ENCODE measurements at places on chromosomes 4 and X.

GRCh38 chrX:108309144-108309543 is 129.1 kb downstream of the COL4A6 start:
- no peak for DNase-seq

GRCh38 chr4:83917572-83917971 is 381.7 kb downstream of the GPAT3 start:
- no peak for DNase-seq

DNA sequence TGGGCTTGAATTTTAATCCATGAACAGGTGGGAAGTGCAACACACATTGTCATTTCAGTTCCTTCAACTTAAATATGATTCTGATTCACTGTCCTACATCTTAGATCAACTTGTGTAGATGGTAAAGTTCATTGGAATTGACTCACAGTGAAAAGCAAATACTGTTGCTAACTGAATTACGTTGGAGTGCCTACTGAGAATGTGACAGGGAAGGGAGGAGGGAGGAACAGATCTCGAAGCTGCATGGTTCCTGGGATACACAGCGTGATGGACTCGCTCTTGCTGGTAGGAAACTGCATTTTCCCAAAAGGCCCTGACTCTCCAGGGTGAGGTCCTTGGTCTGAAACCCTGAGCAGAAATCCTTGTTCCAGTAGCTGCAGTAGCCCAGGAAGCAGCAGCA is 284.2 kb downstream of the USP46 start:
- DNase-seq: no peak

- DNase-seq: no peak
Observed at GRCh38 chrX:9845578-9845952, 59.3 kb downstream of the SHROOM2 start.

- DNase-seq: no peak
Observed at GRCh38 chr4:82753725-82754410, 44.7 kb downstream of the SCD5 start.

DNA sequence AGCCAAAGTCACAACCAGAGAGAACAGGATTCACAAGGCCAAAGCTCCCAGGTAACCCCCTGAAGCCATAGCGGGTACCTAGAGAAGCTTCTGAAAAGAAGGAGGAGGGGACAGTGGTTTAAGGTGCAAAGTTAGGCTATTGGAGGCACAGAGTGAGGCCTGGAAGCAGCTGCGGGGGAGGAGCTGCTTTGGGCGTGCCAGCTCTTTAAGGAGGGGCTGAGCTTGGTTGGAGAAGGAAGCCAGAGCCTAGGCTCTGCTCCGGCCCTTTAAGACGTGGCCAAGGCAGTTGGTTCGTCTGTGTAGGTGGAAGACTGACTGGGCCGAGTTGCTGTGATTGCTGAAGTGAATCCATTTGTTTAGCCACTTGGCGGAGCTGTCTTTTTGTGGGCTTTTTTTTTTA is 1.5 kb downstream of the KLF8 start:
- no peak for DNase-seq

DNA sequence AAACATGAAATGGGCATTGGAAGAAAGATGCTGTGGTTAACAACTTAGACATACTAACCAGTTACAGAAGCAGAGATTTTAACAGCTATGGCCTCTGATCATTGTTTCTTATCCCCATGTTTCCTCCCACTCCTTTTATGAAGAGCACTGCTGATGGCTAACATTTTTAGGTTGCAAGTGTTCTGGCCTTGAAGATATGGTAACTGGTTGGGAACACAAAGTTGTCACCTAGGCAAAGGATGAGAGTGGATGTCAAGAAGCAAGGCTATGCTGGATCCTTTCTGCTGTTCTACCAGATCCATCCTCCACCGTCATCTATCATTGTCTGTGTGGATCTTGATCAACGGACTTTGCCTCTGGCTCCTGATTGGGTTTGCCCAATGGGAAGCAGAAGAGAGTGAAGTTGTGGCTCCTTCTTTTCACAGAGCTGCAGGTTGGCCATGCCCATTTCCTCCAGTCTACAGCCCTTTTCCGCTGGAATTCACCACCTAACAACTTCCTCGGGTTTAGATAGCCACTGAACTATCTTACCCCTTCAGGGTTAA is 48.9 kb upstream of the SPP1 start:
- no peak for DNase-seq

GRCh38 chr4:85777908-85778631 is 303.1 kb downstream of the ARHGAP24 start:
- no peak for DNase-seq

GRCh38 chr4:160143574-160143973 is 1040.7 kb downstream of the RAPGEF2 start:
- no peak for DNase-seq

DNA sequence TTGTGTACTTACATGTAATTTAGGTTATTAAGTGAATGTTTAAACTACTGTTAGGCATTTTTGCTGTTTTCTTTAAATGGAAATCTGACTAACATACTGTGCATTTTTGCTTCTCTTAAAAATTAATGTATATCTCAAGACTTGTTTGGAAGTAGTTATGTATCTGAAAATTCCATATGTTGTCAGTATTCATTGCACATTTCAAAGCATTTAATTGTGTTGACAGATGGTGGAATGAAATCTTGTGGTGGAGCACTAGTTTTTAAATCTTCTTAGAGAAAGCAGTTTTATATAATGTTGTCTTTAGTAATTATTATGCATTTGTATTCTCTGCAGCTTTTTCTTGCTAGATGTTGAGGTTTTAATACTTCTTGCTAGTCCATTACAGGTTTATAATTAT is 71.5 kb upstream of the MSANTD1 start:
- no peak for DNase-seq

DNA sequence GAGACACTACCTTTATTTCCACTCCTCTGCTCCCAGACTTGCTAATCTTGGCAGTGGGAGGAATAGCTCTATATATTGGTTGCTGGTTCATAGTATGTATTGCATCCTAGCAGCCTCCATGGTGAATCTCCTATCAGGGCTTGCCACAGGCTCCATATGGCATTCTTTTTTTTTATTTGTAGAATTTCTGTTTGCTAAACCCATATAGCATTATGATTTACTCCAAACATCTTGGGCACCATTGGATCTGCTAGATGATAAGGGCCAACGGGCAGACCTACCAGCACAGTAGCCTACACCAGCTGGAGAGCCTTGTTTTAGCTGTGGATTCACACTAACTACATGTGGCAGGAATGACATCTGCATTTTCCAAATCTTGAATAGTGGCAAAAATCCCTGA is 6.9 kb downstream of the SMIM10 start:
- DNase-seq: no peak

- DNase-seq: no peak
Observed at GRCh38 chr4:88659890-88660208, 37.8 kb downstream of the NAP1L5 start.

DNA sequence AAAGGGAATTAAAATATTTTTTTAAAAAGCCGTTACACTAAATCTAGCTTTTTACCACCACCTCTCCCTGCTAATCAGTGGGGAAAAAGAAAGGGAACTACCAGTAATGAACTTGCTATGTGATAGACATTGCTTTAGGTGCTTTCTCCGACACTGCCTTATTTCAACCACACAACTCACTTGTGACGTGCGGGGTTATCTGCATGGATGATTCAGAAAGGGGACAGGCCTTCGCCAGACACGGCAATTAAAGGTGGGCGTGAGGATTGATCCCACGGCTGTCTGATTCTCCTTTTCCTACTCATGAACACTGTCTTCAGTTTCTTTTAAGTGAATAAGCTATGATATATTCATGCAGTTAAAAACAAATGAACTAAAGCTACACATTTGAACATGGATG is 882 bp upstream of the CXCR3 start:
- peak; percentile 48 for DNase-seq

- DNase-seq: no peak
Observed at GRCh38 chr4:170259631-170260153, 169.9 kb upstream of the AADAT start.

- no peak for DNase-seq
Observed at GRCh38 chrX:11462136-11462535, 168.9 kb downstream of the AMELX start.

DNA sequence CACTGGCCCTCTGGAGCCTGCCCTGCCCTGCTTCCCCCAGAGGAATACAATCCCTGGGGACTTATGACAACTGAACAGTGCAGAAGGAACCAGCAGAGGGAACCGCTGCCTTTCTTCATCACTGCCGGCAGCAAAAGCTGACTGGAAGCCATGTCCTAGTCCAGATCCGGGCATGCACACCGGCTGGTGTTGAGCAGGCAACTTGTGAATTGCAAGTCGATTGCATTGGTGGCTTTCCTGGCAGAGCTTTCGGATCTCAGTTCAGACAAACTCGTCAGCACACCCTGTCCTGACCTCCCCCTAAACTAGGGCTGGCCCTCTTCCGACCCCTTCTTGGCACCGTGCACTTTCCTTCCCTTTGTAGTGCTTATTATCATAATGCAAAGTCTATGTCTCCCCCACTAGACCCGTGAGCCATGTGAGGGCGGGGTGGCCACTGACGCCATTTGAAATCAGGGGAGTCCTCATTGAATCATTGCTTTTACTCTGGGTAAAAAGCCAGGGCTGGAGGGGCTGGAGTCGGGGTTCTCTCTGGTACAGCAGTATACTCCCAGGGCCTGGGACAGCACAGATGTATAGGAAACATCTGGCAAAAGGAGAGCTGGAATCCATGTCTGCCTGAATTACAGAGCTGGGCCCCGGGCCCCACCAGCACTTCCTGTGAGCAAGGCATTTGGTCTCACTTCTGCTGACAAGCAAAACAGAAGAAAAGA is 1.8 kb downstream of the ARHGAP4 start:
- DNase-seq: no peak

- no peak for DNase-seq
Observed at GRCh38 chr4:76563454-76564122, 128.6 kb downstream of the SHROOM3 start.

DNA sequence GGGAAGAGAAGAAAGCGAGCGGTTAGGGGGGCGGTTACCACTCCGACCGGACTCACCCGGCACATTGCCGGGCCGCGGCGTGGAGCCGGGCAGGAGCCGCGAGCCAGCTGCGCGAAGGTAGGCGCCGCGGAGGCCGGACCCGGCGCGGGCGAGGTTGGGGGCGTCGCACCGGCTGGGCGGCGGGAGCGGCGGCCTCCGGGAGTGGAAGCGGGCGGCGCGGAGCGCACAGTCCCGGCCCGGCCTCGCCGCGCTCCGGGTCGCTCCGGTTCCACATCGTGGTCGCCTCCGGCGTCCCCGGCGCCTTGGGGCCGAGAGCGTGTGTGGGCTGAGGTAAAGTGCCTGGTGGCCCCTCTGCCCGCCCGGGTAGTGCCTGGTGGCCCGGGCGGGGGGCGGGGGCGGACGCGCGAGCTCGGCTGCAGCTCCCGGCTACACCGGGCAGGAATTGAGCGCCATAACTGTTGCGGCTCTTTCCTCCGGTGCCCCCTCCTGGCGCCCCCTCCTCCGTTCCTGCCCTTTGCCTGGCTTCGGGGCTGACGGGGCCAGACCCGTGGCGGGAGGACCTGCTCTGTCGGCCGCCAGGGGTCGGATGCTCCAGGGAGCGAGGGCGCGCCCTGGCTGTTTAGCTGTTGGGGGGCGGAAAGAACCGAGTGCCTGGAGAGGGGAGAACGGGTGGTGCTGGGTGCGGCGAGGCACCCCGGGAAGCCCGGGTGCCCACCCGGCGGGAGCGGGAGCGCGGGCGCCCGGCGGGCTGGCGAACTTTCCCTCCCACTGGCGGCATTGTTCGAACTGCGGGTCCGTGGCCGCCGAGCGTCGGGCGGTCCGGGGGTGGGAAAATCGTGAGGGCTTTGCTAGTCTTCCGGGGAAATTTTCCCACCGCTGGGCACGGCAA is 626 bp downstream of the JADE3 start:
- peak; percentile 5 for DNase-seq

DNA sequence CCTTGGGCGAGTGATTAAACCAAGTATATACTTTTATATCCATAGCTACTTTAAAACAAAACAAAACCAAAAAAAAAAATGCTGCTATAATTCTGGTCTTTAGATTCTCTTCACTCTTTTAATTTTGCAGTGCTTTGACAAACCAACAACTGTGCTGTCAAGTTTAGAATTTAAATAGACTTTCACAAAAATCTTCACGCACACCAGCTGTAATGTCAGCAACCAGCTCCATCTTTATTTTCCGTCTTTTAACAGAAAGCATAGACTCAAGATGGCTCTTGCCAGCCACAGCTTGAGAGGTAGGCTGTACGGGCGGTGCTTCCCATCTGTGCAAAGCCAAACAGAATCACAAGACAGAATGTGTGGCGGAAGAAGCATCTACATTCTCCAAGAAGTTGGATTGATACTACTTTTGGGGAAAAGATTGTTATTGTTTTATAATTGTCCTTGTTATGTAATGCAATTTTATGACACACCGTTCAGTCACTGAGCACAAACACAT is 388.3 kb upstream of the MAGEC2 start:
- DNase-seq: no peak

DNA sequence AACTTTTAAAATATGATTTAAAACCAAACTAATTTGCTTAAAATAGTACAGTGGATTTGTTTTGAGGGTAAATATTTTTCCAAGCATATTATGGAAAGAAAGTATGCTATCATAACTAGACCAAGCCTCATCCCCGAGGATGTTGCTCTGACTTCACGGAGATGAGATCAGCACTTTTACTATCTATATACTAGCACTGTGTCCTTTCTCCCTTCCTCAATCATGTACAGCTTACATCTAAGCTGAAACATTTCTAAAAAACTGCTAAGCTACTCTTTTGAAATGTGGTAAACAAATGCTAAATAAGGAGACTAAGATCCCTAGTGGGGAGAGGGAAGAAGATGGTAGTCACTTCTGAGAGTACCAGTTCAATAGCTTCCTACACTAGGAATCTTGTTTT is 23.8 kb downstream of the AMMECR1 start:
- DNase-seq: no peak

DNA sequence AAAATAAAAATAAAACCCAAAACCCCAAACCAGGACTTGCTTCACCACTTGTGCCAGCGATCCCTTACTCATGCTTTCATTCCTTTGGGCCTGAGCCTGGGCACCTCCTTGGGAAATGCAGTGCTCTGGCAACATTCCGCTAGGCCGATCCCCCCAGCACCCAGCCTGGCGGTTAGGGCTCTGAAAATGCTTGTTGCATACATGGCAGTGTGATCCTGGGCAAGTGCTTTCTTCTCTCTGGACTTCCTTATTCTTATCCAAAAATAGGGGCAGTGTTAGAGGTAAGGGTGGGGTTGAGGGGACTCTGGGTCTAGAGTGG is 4.6 kb downstream of the ZNF185 start:
- DNase-seq: no peak

Measured in activated T-helper 9 cell treated with anti-CD3 and anti-CD28 coated beads, Interleukin-2, amount 50 U/mL, for 16 hours (primary cell).